ENCODE measurements at places on chromosomes 11 and 22.

DNA sequence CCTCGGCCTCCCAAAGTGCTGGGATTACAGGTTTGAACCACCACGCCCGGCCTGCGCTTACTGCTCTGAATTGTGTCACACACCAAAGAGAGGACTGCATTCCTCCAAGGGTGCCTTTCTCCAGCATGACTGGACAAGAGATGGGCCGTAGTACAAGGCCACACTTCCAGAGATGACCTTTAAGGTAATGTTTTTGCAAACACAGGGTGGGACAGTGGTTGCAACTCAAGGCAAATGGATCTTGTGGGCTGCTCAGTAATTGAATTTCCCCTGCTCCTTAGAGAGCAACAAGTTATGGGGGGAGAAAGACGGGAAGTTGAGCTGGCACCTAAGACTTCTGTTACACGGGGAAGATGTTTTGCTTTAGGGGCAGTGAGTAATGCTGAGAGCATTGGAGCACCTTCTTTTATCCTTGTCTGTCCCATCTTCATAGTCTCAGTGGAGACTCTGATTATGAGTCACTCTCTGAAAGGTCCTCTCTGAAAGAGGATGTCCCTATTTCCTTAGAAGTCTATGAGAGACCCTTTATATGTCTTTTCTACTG, 66.3 kb downstream of the C11orf91 start:
- DNase-seq = no peak

- DNase-seq = no peak
Observed at GRCh38 chr11:117903505-117904382, 25.5 kb downstream of the TMPRSS13 start.

GRCh38 chr22:50169774-50170341, 673 bp upstream of the PANX2 start:
- DNase-seq = no peak

- DNase-seq = no peak
Observed at GRCh38 chr11:20020198-20020597, 140.1 kb downstream of the DBX1 start.

DNA sequence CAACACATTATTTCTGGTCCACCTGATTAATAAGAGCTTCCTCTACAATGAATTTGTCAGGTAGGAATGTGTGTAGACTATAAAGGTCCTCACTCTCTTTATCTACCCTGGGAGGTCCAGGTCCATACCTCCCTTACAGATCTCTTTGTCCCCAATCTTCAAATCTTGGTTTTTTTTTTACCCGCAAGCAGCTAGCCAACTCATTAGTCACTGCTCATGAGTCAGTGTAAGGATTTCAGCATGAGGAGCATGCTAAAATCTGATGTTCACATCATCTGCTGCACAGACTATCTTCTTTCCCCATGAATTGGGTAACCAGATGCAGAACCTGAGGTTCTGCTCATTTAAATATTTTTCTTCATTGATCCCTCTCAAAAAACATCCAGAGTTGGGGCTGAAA, 397.0 kb upstream of the ISX start:
- no peak for DNase-seq

DNA sequence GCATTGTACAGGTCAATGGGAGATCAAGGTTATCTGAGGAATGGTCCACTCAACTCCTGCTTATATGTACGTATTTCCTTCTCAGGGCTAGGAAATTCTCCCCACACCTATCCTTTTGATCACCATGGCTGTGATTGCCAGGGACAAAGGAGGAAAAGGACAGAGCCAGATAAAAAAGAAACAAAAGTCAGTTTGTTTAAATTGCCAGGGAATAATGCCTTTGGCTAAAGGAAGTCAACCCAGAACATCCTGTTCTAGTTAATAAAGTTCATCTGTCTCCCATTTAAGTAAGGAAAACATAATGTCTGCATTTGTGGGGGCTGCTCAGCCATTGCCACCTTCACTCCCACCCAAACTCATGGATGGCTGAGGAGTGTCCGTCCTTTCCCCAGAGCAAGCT, 124.7 kb downstream of the ME3 start:
- DNase-seq = no peak

DNA sequence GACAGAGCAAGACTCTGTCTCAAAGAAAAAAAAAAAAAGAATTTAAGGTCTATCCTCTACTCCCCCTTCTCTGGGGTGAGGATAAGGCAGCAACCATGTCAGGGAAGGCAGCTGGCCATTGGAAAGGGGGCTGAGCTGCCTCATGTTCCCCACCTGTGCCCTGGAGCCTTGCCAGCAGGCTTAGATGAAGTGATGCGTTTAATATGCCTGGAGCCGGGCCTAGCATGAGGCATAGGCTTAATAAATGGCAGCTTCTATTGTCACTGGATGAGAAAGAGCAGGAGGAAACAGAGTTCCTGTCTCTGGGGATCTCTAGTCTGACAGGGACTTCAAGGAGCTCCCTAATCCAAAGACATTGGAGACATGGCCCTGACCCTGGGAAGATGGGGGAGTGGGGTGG, 3.2 kb upstream of the KCNE3 start:
- no peak for DNase-seq

GRCh38 chr22:43331069-43331451, 12.1 kb downstream of the SCUBE1 start:
- DNase-seq = no peak

DNA sequence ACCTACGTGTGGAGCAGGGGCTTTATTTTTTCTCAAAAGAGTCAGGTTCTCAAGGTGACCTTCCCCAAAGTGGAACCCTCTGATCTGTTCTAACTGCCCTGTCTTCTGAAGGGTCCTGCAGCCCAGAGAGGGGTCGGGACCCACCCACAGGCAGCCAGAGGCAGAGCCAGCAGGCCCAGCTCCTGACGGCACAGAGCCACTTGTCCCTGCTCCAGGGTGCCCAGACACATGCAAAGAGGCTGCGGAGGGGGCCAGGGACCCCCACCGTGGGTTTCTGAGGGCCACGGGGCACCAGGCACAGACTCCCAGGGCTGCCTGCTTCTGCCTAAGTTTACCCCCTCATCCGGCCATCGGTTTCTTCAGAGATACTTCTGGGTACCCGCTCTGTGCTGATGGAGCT, 37.1 kb downstream of the FLRT1 start:
- DNase-seq = no peak

- DNase-seq = no peak
Observed at GRCh38 chr11:95585069-95585751, 204.4 kb downstream of the FAM76B start.

DNA sequence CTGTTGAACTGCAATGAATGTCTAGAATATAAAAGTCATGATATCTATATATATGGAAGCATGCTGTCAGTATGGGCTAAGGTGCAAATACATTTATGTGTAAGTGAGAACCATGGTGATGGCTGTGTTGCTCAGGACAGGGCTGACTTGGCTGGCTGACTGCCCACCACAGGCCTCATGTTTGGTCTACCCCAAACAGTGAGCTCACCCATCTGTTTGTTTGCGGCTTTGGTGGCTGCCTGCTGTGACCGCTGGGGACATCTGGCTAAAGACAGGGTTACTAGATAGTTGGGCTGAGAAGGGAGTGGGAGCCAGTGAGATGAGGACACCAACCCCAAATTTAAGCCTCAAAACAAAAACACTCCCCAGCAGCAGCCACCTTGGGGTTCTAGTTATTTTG, 6.3 kb downstream of the CD44 start:
- no peak for DNase-seq
